RWPE1 (cell line): ENCODE measurements at places on chromosomes 3 and 15.

DNA sequence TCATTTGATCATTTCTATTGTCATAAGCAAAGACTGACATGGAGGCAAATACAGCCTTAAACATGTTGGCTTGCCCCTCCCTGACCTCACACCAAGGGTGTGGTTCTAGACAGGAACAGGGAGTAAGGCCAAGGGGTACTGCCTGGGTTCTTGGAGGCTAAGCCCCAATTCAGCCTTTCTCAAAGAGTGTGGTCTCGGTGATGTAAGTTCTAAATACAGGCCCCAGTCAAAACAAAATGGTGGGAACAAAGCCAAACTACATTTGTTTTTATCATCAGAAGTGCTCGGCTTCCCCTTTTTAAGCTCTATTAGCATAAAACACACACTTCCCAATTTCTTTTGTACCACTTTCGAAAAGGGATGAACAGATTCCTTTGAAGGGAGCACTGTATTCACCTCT, 129.5 kb downstream of the ATP8B4 start:
- no peak for DNase-seq

- DNase-seq, result no peak
These were observed 58.2 kb downstream of the RAB7A start for GRCh38 chr3:128784232-128784631.

GRCh38 chr15:65785151-65785550, 6.9 kb downstream of the DENND4A start:
- DNase-seq, result no peak

DNA sequence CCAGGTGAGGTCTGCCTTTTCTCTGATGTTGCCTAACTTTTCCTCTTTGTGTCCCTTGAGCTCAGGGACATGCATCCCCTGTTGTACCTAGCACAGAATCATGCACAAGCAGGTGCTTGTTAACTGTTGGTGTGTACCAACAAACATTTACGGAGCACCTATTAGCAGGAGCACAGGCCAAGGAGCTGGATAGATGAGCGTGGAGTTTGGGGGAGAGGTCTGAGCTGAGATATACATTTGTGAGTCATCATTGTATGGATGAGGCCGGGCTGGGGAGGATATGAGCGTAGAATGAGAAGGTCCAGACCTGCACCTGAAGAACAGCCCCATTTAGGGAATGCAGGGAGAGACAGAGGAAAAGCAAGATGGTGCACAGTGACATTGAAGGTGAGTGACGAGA, 53.4 kb downstream of the SMAD3 start:
- no peak for DNase-seq

- no peak for DNase-seq
These were observed 45.8 kb downstream of the TM6SF1 start for GRCh38 chr15:83153288-83153687.

DNA sequence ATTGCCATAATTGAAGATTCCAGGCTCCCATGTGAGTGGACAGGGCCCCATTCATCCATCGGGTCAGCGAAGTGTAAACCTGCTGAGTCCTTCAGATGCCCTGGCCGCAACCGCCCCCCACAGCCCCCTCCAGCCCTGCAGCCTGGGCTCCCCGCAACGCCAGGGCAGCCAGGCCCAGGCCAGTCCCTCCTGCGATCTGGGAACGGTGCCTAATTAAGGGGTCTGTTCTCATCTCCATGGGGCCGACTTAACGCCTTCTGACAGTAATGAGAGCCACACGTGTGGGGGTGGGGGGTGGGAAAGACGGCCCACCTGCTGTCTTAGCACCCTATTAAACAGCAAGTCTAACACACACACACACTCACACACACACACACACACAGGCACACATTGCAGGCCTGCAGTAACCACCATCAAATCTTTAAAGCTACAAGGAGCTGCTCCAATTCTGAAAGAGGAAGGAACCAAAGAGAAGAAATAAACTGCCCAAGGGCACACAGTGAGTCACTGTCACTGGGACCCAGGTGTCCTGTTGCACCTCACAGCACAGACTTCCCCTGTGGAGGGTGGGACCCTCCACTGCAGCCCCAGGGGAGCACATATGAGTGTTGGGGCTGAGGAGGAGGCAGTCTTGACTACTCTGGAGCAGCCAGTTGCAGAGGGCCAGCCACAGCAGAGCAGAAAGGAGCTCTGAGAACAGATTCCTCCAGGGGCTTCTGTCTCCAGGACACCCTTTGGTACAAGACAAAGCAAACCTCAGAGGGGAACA, 31.8 kb upstream of the HES1 start:
- DNase-seq, result no peak

DNA sequence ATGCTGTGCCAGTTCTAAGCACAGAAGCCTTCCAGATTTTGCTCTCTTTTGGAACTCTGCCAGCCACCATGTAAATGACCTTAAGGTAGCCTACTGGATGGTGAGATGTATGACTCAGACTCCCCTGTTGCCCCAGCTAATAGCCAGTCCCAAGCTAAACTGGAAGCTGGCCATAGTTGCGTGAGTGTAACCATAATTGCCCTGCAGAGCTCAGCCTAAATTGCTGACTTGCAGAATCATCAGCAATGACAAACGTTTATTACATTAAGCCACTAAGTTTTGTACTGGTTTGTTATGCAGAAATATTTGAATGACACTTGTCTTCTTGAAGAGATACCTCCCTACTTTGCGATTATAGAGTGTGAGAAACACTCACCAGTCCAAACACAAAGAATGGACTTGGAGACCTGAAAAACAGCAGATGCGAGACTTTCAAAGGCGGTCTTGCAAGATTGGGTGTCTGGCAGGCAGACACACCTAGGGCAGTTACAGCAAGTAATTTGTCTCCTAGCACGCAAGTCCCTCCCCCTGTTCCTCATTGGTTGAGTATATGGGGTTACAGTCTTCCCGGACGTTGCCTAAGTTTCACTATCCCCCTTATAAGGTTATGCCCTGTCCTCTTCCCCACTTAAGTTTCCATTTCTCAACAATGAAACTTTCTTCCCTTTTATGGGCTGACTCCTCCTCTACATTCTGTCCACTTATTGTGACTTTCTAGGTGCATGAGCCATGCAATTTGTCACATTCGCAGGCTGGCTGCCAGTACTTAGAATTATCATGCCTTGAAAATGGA, 83.6 kb upstream of the XCR1 start:
- peak; percentile 75 for DNase-seq

DNA sequence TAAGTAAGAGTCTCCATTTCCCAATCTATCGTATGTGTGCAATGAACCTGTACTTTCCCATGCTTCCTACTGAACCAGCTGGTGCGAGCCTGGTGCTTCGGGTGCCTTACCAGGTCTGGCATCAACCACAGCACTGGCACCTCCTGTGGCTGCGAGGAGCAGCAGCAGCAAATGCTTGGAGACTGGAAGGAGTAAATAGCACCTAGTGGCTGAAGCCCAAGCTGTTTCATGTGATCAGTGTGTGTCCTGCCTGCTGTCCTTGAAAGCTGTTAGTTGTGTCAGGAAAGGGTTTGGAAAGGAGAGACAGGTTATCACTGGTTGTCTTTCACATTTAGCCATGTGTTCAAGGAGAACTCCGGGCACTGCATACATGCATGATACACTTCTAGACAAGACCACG, 31.8 kb downstream of the PCOLCE2 start:
- no peak for DNase-seq

DNA sequence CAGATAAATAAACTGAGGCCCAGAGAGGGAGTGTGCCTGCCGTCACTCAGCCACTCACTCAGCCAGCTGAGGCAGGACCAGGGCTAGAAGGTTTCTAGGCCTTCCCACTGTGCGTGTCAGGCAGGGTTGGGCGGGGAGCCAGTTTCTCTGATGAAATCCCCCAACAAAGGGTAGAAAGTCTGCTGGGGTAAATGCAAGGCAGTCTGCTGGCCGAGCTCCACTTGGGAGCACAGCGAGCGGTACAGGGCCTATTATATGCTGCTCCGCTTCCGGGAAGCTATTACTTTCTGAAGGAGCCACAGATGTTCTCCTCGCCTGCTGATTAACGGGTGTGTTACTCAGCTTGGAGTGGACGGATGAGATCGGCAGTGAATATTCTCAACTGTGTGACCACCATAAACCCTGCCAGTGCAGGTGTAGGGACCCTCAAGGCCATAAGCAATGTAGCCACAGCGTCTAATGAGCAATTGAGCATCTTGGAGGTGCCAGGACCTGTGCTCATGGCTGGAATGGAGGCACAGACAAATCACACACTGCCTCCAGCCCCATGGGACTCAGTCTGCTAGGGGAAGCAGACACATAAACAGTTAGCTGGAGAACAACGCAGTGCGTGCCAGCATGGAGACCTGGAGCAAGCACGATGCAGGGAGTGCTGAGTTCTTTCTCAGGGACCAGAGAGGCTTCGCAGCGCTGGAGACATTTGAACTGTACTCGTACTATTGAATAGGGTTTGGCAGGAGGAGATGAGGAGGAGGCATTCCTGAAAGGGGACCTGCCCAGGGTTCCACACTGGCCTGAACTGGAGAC, 42.1 kb downstream of the CORO2B start:
- DNase-seq, result no peak

DNA sequence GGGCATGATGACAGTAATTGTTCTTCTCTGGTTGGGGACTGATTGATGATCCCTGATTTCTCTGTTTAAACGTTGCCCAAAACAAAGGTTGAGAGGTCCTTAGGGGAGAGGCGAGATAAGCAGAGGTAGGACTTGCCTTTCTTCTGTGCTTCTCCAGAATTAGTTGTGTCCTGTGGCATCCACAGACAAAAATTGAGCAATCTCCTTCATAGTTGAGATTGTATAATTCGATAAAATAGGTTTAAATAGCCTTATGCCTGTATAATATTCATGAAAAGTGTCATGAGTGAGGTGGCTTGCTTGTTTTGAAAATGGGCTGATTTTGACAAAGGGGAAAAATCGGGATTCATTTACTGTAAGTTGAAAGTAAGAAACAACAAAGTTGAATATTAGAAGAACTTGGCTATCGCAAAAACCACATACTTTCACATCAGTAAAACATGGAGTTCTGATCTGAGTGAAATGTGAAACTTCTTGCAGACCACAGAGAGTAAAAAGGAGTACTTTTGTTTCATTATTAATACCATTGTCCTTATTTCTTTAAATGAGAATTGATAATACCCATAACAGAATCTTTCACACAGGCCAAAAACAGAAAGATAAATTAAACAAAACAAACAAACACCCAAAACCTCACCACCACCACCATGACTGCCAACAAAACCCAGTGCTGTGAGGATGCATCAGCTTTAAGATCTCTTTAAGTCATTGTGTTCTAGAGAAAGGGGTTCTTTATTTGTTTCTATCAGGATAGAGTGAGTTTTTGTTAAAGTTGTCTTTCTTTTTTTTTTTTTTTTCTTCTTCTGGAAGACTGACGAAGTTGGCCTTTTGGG, 155.7 kb downstream of the LPP start:
- DNase-seq, result no peak

DNA sequence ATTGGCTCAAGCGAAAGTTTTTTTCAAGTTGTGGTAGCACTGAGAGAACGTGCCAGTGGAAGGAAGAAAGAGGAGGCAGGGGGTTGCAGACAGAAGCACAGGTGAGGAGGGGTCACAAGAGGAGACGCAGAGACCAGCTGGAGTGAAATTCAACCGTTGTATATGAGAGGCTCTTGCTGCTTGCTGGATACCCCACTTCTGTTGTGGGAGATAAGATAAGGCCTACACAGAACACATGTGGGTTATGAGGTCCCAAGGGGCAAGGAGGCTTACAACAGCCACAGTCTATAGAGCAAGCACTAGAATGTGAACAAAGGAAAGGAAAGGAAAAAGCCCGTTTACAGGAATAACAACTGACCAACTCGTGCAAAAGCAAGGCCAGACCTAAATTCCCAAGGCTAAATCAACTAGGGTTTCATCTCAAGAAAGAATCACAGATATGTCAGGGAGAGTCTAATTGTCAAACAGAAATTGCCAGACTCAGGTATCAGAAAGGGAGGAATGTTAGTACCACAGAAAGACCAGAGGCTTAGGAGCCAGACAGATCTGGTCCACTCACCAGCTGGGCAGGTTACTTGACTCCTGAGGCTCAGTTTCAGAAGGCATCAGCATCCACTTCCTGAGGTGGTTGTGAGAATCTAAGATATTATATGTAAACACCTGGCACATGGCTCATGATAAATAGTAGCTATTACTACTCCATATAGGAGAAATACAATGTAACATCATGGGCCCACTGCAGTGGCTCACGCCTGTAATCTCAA, 60.9 kb downstream of the MSL2 start:
- DNase-seq, result no peak

DNA sequence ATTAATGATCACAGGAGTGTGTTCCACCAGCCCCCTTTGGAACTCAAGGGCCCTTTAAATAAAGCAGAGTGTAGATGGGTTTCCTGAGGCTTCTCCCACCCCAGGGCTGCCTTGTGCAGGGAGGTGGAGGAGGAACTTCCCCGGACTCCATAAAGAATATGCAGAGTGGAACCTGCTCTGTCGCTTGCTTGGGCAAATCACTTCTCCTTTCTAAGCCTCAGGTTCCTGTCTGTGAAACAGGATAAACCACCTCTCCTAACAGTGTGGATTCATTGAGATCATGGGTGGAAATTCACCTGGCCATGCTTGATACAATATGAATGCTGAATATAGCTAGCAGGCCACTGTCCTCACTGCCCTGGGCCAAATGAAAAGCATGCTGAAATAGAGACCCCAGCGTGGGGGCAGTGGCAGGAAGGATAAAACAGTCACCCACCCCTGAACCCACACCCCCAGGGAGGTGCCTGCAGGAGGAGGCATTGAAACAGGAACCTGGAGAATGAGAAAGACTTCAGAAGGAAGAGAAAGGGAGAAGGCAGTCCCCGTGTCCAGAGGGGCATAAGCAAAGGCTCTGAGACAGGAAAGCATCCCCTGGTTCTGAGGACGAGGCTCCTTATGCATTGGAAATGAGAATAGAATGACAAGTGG, 41.1 kb upstream of the CHRNB4 start:
- no peak for DNase-seq

GRCh38 chr15:50496692-50497091, 49.8 kb downstream of the USP50 start:
- no peak for DNase-seq
